ENCODE measurements at places on chromosomes 1 and 21.

DNA sequence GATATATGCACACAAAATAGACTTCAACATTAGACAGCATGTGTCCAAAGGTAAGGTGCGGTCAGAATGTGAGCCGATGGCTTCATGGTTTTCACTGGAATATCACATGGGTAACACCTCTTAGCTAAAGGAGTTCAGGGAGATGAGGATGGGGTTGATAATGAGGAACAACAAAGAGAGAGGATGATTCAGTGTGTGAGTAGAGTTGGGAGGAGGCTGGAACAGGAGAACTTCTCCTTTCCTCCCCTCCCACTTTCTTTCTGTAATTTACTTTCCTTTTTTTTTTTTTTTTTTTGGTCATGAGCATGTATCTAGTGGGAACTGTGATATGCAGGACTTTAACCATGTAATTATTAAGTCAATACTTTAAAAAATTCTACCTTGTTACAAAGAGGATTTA lies 99.4 kb downstream of the FASLG start:
- no peak for DNase-seq

GRCh38 chr1:118039170-118039569 lies 109.6 kb downstream of the WDR3 start:
- no peak for DNase-seq

DNA sequence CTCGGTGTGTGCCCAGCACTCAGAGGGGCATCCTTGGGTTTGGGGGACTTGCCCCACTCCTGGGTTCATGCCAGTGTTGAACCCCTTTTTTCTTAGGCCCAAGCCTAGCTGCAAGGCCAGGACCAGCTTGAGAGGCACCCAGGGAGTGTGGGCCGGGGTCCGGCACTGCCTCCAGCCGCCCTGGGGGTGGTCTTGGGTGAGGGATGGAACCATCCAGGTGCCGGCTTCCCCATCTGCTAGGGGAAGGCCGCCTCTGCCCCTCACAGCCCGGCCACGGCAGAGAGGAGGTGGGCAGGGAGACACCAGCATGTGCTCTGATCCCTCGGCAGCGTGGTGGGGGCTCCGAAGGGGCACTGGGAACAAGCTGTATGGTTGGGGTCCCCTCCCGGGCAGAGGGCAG lies 50.2 kb upstream of the ARHGEF16 start:
- DNase-seq: no peak

GRCh38 chr1:96492236-96492635 lies 229.3 kb upstream of the PTBP2 start:
- DNase-seq: peak; percentile 4

DNA sequence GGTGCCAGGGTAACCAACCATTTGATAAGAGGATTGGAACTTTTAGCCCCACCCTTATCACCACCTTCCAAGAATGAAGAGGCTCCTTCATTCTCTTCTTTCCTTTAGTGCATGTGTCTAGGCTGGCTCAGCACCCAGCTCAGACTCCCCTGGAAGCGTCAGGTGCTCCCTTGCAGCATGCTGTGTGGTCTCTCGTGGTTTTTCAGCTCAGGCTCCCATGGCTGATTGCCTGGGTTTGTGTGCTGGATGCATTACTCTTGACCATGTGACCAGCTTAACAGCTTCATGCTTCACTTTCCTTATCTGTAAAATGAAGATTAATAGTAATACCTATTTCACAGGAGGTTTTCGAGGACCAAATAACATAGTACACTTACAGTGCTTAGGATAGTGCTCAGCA lies 198.4 kb downstream of the HHAT start:
- DNase-seq: no peak

GRCh38 chr1:20739225-20739624 lies 6.7 kb upstream of the SH2D5 start:
- no peak for DNase-seq

DNA sequence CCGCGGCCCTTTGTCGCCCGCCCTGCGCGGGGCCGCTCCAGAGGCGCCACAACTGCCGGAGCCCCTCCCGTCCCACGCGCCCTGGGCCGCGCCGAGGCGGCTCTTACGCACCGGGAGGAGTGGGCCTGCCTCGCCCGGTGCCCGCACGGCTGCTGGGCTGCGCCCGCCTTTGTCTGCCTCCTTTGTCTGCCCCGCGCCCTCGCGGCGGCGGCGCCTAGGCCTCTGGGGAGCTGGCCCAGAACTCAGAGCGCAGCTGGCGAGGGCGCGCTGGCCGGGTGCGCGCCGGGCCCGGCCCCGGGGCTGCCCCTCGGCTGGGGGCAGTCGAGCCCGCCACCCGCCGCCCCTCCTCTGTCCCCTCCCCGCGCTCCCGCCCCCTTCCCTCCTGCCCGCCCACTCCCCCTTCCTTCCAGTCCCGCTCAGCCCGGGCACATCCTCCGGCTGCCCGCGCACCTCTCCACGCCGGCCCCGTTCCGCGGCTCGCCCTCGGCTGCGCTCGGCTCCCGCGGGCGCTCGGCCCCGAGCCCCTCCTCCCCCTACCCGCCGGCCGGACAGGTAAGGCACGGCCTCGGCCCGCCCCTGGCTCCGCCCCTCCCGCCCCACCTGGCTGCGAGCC lies at the start of gene DRAXIN:
Gene DRAXIN, plus strand, starts transcription at position 409 of the 613 bp plus-strand sequence. CDS start 14,549 bp downstream, outside the sequence.
- peak; percentile 59 for DNase-seq

GRCh38 chr1:217482356-217483102 lies 148.4 kb downstream of the GPATCH2 start:
- DNase-seq: no peak

DNA sequence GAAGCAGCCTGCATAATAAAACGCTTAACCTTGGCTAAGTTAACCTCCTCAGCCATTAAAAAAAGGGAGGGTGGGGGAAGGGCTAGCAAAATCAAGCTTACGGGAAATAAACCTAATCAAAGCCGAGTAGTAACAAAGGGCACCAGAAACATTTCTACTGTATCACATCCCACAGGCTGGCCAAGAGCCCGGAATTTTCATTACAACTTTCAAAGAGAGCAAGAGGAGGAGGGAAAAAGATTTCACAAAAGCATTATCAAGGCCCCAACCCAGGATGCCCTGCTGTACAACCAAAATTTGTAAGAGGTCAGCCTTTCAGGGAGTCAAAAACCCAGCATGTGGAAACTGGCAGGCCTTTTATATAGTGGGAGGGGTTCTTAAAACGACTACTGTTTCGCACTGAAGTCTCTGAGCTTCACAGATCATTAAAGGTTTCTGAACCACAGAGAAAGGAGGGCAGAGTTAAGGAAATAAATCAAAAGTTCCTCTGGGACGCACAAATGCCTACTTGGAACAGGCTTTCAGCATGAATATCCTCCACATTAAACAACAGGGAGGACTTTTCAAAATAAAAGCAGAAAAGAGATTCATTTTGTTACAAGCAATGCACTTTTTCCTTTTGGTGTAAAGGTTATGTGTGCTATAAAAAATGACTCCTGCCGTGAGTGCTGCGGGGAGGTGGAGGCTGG lies 90.4 kb downstream of the SLC45A1 start:
- DNase-seq: no peak

- DNase-seq: no peak
These were observed 5.2 kb downstream of the TTLL10 start for GRCh38 chr1:1178794-1179331.

DNA sequence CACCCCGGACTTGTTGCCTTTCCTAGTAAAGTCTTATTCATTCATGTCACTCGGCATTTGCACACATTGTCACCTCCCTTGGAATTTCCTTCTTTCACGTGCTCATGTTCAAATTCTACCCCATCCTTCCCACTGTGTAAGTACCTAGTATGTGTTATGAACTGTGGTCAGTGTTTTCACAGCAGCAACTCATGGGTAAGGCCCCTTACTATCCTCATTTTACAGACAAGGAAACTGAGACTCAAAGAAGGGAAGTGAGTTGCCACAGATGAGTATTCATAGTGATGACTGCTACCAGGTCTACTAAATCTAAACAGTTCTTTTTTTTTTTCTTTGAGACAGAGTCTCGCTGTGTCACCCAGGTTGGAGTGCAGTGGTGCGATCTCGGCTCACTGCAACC lies 10.5 kb downstream of the CITED4 start:
- no peak for DNase-seq

DNA sequence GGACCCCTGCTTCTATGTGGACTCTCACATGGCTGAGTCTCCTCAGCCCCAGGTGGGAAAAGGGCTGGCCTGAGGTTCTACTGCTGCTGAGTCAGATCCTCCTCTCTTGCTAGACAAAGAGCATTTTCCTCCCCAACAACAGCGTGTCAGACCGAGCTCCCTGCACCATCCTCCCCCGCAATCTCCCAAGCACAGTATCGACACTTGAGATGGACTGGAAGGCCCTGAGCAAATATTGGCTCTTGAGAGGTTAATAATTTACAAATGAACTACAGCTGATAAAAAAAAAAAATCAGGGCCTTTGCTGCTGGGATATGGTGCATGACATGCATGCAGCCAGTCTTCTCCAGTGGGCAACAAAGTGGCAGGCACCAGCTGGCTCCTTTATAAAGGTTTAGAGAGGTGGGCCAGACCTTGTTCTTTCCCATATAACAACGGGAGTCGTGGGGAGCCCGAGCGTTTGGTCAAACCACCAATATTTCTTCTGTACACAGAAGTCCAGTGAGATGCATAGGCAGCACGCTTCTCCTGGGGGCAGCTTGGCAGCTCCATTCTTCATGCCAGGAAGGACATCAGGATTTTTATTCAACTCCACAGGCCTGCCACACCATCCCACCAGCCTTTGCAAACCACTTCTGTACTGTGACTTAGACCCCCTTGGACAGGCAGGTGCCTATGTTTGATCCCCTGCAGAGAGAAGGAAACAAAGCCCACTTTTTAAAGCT lies 55.4 kb upstream of the CAMK1G start:
- peak; percentile 48 for DNase-seq

- peak; percentile 30 for DNase-seq
These were observed 563 bp downstream of the QSOX1 start for GRCh38 chr1:180155182-180155682.

GRCh38 chr1:61326713-61327112 lies 244.4 kb downstream of the NFIA start:
- DNase-seq: no peak

- no peak for DNase-seq
These were observed 15.8 kb upstream of the TNFRSF8 start for GRCh38 chr1:12047120-12047876.

- no peak for DNase-seq
These were observed 63.9 kb downstream of the USP25 start for GRCh38 chr21:15793550-15794235.

- no peak for DNase-seq
These were observed 167.3 kb downstream of the PDE4B start for GRCh38 chr1:65959896-65960567.

DNA sequence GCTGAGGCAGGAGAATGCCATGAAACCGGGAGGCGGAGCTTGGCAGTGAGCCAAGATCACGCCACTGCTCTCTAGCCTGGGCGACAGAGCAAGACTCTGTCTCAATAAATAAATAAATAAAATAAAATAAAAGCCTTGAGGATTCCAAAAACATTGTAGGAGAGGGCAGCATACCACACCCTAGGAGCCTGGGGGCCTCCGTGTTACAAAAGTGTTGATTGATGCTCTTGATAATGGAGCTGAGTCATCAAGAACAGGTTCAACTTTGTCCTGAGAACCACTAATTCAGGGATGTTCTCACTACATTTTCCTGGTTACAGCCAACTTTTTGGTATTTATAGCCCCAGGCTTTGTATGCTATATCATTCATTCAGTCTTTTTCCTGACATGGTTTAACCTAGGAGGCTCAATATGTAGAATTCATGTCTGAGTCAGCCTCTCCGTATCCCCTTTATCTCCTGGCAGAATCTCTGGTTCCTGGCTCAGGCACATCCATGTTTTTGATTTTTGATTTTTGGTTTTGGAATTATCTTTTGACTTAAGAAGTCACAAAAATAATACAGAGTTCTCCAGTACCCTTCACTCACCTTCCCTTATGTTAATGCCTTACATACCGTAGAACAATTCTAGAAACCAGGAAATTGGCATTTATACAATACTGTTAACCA lies 69.4 kb downstream of the LRRC8D start:
- no peak for DNase-seq

- DNase-seq: no peak
These were observed 89.2 kb upstream of the DSCAM start for GRCh38 chr21:40936178-40936577.

- no peak for DNase-seq
These were observed 39.6 kb upstream of the GPR52 start for GRCh38 chr1:174408146-174408545.

DNA sequence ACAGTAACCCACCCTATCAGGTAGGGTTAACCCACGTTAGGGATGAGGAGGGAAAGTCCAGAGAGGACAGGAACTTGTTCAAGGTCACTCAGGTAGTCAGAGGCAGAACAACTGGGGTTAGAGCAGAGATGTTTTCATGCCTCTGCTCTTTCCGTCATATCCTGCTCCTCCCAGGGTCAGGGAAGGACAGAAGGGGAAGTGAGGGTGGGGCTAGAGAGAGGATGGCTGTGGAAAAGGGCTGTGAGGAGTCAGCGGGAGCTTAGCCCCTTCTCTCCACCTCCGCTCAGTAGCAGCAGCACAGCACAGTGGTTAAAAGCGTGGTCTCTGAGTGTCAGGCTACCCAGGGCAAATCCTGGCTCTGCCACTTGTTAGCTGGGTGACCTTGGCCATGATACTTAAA lies 36.5 kb downstream of the DDX20 start:
- no peak for DNase-seq

DNA sequence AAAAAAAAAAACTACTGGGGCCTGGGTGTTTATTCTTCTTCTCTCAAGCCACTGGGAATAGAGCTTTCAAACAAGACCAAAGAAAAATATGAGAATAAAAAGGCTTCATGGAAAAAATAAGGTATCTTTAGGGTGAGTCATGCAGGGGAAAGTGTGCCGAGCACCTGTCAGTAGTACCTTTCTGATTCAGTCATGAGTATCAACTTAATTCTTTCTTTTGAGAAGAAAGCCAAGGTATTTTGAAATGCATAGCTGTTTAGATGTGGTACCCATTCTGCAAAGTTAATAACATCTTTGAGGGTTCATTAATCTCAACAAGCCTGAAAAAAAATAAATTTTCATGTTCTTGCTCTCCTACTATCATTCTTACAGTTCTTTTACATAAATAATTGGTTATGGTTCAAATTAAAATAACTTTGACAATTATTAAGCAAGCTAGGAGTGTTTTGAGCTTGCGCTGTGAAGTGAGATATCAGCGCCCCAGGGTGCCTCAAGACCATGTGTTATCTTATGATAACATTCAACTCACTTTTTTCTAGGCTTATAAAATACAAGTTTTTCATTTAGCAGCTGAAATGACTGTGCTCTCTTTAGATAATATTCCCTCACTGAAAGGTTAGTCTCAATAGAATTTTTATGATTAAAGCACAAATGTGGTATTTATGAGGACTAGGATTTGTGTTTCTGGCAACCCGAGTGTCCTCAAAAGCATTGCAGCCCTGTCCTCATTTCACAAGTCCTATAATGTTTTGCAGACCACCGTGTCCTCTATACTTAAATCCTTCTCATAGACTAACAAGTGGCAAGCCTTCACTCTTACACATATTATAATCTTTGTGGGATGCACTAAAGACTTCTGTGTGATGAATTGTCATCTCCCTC lies 138.6 kb downstream of the SLC44A5 start:
- no peak for DNase-seq

- no peak for DNase-seq
These were observed 1.1 kb downstream of the PUSL1 start for GRCh38 chr1:1309251-1310108.

GRCh38 chr1:42815941-42816584 lies 859 bp upstream of the ERMAP start:
- peak; percentile 52 for DNase-seq

- DNase-seq: no peak
These were observed 109.5 kb upstream of the KIF26B start for GRCh38 chr1:245045087-245045881.

- peak; percentile 49 for DNase-seq
These were observed 838.2 kb upstream of the RGS18 start for GRCh38 chr1:191320062-191320461.

- no peak for DNase-seq
These were observed at the start of gene B3GALT6 for GRCh38 chr1:1232208-1232795. Gene B3GALT6 (plus strand): TSS chr1:1232237. CDS start chr1:1232279, 42 bp downstream.

GRCh38 chr1:235995511-235995910 lies 69.4 kb downstream of the NID1 start:
- DNase-seq: no peak

All from NCI-H345 (cell line).